ENCODE measurements at places on chromosomes 4 and X. TPM values are rescaled to one million over a fixed set of nuclear protein-coding genes. Genes with fewer than 3 reads are reported as not detected.

GRCh38 chrX:17689971-17690409, 47.3 kb upstream of the SCML1 start:
- no peaks in the 10 kb centered on the region for H3K4me1 ChIP-seq
- DNase-seq, result peak; percentile 73
- H3K4me3 ChIP-seq, result no peak overlapping the region
- no peaks in the 10 kb centered on the region for H3K27me3 ChIP-seq
- H3K36me3 ChIP-seq, result no peaks in the 10 kb centered on the region
- H3K27ac ChIP-seq, result no peak overlapping the region

- H3K27ac ChIP-seq, result no peak overlapping the region
- no peaks in the 10 kb centered on the region for H3K36me3 ChIP-seq
- peak; percentile 21 for DNase-seq
- no peaks in the 10 kb centered on the region for H3K27me3 ChIP-seq
- no peaks in the 10 kb centered on the region for H3K4me1 ChIP-seq
These were observed 283.8 kb downstream of the IQCM start for GRCh38 chr4:149531861-149532260.

DNA sequence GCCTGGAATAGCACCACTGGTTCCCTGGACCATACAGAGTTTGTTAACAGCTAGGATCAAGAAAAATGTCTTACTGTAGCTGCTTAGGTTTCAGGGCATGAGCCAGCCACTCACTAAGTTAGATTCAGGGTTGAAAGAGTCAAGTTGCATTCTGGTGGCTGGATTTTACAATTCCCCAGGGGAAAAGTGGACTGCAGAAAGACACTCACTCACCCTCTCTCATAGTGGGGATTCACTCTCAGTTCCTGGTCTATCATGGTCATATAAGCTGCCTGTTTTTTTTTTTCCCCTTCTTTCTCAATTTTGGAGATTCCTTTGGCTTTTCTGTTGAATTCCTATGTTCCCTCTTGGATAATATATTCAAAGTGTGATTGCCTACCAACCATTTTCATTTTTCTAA, 744.2 kb upstream of the GRIA3 start:
- no peaks in the 10 kb centered on the region for H3K36me3 ChIP-seq
- DNase-seq, result no peak
- H3K27me3 ChIP-seq, result no peaks in the 10 kb centered on the region
- no peak overlapping the region for H3K4me3 ChIP-seq
- no peak overlapping the region for H3K27ac ChIP-seq
- no peaks in the 10 kb centered on the region for H3K4me1 ChIP-seq

GRCh38 chr4:126560794-126561193, 1072.0 kb upstream of the INTU start:
- H3K4me1 ChIP-seq, result no peaks in the 10 kb centered on the region
- no peak for DNase-seq
- H3K4me3 ChIP-seq, result no peak overlapping the region
- H3K27ac ChIP-seq, result no peak overlapping the region
- H3K27me3 ChIP-seq, result no peaks in the 10 kb centered on the region
- H3K36me3 ChIP-seq, result no peaks in the 10 kb centered on the region

DNA sequence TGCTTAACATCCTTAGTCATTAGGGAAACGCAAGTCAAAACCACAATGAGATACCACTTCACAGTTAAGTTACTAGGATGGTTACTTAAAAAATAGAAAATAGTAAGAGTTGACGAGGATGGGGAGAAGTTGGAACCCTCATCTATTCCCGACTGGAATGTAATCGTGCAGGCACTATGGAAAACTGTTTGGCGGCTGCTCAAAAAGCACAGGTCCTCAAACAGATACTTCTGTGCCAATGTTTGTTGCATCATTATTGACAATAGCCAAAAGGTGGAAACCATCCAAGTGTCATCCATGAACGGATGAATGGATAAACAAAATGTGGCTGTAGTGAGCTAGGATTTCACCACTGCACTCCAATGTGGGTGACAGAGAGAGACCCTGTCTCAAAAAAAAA, 11.7 kb downstream of the CTAG1B start:
- DNase-seq, result no peak
- H3K27me3 ChIP-seq, result no peaks in the 10 kb centered on the region
- H3K4me1 ChIP-seq, result no peaks in the 10 kb centered on the region
- no peak overlapping the region for H3K27ac ChIP-seq
- H3K4me3 ChIP-seq, result no peak overlapping the region
- no peaks in the 10 kb centered on the region for H3K36me3 ChIP-seq

DNA sequence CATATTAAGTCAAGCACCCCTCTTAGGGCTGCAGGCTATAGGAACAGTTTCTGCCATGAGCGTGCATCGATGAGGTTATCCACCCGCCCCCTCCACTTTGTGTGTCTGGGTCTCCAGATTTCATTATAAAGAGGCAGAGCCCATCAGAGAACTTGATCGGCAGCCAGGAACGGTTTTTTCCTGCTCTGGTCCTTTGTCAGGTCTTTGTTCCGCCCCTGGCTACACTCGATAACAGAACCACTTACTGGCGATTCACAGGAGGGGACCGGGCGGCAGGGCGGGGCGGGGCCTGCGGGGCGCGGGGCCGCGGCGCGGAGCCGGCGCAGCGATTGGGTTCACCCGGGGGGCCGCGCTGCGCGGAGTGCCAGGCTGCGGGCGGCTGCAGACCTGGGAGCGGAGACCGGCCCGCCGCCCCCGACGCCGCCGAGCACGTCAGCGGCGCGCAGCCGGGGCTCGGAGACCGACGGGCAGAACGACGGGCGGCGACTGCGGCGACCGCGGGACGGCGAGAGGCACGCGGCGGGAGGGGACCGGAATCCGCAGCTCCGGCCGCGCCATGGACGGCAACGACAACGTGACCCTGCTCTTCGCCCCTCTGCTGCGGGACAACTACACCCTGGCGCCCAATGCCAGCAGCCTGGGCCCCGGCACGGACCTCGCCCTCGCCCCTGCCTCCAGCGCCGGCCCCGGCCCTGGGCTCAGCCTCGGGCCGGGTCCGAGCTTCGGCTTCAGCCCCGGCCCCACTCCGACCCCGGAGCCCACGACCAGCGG, at the start of gene SLC10A4:
SLC10A4 (plus strand) TSS at position 338 of the 771 bp plus-strand sequence; CDS start at position 557, 219 bp downstream.
- no peaks in the 10 kb centered on the region for H3K4me1 ChIP-seq
- DNase-seq, result peak; percentile 39
- H3K27me3 ChIP-seq, result peaks cover 71% of the 10 kb centered on the region

GRCh38 chrX:39470588-39471407, 627.0 kb downstream of the BCOR start:
- H3K4me1 ChIP-seq, result peaks cover 19% of the 10 kb centered on the region
- no peaks in the 10 kb centered on the region for H3K36me3 ChIP-seq
- H3K4me3 ChIP-seq, result no peak overlapping the region
- H3K27ac ChIP-seq, result peak overlapping the region; percentile 87
- DNase-seq, result peak; percentile 74
- no peaks in the 10 kb centered on the region for H3K27me3 ChIP-seq

DNA sequence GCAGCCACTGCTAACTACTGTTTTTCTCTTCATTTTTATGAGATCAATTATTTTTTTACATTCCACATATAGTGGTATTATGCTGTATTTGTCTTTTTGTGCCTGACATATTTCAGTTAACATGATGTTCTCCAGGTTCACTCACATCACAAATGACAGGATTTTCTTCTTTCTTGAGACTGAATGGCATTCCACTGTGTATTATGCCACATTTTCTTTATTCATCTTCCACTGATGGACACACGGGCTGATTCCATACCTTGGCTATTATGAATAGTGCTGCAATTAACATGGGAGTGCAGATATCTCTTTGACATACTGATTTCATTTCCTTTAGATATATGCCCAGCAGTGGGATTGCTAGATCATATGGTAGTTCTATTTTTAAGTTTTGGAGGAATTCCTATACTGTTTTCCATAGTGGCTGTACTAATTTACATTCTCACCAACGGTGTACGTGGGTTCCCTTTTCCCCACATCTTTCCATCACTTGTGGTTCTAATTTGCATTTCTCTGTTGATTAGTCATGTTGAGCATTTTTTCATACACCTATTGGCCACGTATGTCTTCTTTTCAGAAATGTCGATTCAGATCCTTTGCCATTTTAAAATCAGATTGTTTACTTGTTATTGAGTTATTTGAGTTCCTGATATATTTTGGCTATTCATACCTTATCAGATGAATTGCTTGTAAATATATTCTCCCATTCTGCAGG, 14.9 kb upstream of the ZCCHC4 start:
- DNase-seq, result no peak
- no peak overlapping the region for H3K27ac ChIP-seq
- no peaks in the 10 kb centered on the region for H3K4me1 ChIP-seq
- no peak overlapping the region for H3K4me3 ChIP-seq

DNA sequence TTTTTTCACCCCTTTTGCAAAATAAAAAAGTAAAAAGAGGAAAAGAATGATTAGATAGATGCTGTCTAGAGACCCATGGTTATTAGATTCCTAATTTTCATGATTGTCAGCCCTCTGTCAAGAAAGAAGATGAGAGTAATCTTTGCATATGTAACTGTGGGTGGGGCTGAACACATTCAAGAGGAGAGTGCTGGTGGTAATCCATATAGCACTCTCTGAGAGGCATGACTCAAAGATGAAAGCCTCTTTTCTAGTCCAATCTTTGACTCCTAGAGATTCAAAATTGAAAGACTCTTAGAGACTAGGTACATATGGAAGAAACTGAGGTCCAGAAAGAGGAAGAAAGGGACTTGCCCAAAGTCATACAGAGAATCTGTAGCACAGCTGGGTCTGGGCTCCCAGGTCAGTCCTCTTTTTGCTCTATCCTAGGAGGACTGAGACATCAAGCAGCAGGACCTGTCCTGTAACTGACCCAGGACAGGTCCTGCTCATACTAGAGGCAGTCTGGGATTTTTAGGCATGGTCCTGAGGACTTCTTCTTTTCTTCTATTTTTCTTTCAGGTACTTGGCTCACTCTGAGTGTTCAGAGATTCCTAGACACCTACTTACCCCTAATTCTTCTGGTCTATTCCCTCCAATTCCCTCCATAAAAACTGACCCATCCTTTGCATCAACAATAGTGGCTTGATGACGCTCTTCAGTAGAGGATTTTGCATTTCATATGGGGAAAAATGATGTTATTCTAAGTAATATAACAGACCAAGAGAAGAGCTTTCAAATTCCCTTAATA, 23.8 kb downstream of the VSIG4 start:
- no peak overlapping the region for H3K27ac ChIP-seq
- DNase-seq, result no peak
- H3K4me3 ChIP-seq, result no peak overlapping the region
- peaks cover 3% of the 10 kb centered on the region for H3K4me1 ChIP-seq
- H3K36me3 ChIP-seq, result no peaks in the 10 kb centered on the region

Gene HTN1
- total RNA-seq, result not detected

- H3K27ac ChIP-seq, result no peak overlapping the region
- no peaks in the 10 kb centered on the region for H3K4me1 ChIP-seq
- H3K4me3 ChIP-seq, result no peak overlapping the region
These were observed 156.7 kb downstream of the TRIML1 start for GRCh38 chr4:188295899-188296298.

DNA sequence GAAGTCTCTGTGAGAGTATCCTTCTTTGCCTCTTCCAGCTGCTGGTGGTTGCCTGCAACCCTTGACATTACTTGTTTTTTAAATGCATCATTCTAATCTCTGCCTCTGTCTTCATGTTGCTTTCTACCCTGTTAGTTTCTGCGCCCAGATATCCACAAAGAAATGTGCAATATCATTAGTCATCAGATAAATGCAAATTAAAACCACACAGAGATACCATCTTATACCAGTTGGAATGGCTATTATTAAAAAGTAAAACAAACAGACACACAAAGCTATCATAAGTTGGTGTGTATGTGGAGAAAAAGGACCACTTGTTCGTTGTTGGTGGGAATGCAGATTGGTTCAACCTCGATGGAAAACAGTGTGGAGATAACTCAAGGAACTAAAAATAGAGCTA, 517.4 kb downstream of the FAT4 start:
- H3K36me3 ChIP-seq, result no peaks in the 10 kb centered on the region
- H3K4me1 ChIP-seq, result peaks cover under 1% of the 10 kb centered on the region
- no peak overlapping the region for H3K27ac ChIP-seq

DNA sequence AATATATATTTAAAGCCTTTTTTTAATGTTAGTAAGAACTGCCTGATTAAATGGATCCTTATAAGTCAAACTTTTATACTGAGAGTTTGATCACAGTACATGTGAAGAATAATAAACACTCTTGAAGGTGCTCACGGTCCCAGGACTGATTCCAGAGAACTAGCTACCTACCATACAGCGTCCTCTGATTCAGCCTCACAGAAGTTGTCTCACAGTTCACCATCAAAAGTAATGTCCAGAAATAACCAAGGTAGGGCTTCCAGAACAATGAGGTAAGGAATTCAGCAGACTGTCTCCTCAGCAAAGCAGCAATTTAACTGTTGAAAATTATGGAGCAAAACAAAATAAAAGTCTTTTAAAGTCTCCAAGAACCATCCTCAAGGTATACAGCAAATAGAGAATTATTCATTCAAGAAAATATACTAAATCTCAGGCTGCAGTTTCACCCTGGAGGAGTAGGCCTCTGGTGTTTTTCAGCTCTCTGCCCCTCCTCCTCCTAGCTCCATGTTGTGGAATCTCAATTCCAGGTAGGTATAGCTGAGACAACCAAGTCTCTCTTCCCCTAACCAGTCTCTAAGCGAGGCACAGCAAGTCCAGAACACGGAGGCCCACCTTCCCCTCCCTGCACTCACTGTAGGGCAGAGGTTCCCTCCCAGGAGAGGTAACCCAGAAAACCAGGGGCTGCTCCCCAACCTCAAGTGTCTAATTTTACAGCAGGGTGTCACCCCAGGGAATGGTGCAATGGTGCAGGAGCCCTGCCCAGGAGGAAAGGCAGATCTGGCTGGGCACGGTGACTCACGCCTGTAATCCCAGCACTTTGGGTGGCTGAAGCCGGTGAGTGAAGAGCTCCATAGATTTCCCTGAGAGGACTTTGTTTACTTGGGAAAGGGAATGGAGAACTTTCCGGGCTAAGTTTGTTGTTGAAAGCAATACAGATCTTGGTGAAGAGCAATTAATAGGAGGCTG, 28.6 kb downstream of the FAM241A start:
- H3K4me3 ChIP-seq, result no peak overlapping the region
- H3K36me3 ChIP-seq, result no peaks in the 10 kb centered on the region
- no peaks in the 10 kb centered on the region for H3K27me3 ChIP-seq
- no peaks in the 10 kb centered on the region for H3K4me1 ChIP-seq
- no peak for DNase-seq
- H3K27ac ChIP-seq, result no peak overlapping the region

GRCh38 chr4:83022724-83023450, 12.1 kb upstream of the COPS4 start:
- no peaks in the 10 kb centered on the region for H3K36me3 ChIP-seq
- no peak overlapping the region for H3K27ac ChIP-seq
- no peak overlapping the region for H3K4me3 ChIP-seq
- no peaks in the 10 kb centered on the region for H3K4me1 ChIP-seq
- no peaks in the 10 kb centered on the region for H3K27me3 ChIP-seq

DNA sequence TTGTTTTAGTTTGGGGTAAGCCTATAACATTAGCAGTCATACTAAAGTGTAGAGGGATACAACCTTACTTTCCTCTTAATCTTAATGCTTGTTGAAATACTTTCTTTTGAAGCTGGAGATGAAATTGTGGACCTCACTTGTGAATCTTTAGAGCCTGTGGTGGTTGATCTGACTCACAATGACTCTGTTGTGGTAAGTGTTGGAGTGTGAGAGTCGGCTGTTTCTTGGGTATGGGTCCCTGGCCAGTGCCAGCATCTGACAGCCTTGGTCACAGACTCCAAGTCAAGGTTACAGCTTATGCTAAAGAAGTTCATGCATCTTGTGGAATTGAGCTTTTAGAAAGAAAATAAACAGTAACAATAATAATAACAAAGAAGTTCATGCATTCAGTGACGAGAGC, 31.6 kb downstream of the RNF4 start:
- no peak for DNase-seq
- no peaks in the 10 kb centered on the region for H3K4me1 ChIP-seq
- H3K36me3 ChIP-seq, result no peaks in the 10 kb centered on the region
- H3K27ac ChIP-seq, result no peak overlapping the region

GRCh38 chr4:24164054-24164693, 274.3 kb upstream of the PPARGC1A start:
- no peaks in the 10 kb centered on the region for H3K36me3 ChIP-seq
- no peaks in the 10 kb centered on the region for H3K27me3 ChIP-seq
- DNase-seq, result no peak
- H3K27ac ChIP-seq, result no peak overlapping the region
- H3K4me3 ChIP-seq, result no peak overlapping the region
- H3K4me1 ChIP-seq, result no peaks in the 10 kb centered on the region

All from hepatocyte (in vitro differentiated cells).